ENCODE measurements at places on chromosomes 5 and 9.

GRCh38 chr9:113701774-113702755 is 174.0 kb upstream of the ZNF618 start:
- no peak for DNase-seq

DNA sequence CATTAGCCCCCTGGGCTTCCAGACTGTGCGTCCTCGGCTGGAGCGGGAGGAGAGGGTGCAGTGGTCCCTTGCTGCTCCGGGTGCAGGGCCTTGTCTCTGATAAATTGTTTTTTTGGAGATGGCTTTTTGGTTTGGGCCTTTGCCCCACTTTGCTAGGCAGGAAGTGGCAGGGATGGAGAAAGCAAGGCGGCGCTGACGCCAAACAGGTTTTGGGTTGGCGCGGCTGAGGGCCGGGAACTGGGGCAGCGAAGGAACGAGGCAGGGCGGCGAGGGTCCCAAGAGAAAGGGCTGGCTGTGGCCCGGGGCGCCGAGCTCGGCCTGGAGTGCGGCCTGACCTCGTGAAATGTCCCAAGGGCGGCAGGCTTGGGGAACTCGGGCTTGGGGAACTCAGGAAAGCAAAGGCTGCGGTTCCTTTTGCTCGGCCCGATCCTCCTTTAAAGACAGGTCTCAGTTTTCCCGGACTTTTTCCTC is 4.1 kb downstream of the LHX2 start:
- no peak for DNase-seq

DNA sequence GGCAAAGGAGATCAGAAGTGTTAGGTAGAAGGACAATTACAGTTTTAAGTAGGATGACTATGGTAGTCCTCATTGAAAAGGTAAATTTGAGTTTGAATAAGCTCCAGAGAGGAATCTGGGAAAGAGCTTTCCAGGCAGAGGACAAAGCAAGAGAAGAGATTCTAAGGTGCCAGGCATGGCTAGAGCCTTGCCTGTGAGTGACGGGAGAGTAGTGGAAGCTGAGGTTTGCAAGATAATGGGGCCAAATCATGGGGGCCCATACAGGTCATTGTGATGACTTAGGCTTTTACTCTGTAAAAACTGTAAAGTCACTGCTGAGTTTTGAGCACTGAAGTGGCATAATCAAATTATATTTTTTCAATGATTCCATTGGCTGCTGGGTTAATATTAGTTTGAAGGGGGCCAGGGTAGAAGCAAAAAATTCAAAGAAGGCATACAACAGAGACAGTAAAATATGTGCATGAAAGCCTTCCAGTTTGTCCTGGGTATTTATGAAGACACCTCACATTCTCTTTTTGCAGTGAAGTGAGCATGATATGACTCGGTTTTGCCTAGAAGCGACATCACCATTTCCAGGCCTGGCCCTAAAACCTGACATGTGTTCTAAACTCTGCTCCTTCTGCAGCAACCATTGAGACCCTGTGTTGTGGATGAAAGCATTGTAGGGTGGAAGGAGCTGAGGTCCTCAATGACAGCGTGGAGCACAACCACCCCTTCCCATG is 279.8 kb upstream of the TNC start:
- DNase-seq = no peak

- DNase-seq = no peak
These were observed 260.3 kb downstream of the ENC1 start for GRCh38 chr5:74380193-74380592.

- no peak for DNase-seq
These were observed 4.1 kb downstream of the AIF1L start for GRCh38 chr9:131100445-131100844.

DNA sequence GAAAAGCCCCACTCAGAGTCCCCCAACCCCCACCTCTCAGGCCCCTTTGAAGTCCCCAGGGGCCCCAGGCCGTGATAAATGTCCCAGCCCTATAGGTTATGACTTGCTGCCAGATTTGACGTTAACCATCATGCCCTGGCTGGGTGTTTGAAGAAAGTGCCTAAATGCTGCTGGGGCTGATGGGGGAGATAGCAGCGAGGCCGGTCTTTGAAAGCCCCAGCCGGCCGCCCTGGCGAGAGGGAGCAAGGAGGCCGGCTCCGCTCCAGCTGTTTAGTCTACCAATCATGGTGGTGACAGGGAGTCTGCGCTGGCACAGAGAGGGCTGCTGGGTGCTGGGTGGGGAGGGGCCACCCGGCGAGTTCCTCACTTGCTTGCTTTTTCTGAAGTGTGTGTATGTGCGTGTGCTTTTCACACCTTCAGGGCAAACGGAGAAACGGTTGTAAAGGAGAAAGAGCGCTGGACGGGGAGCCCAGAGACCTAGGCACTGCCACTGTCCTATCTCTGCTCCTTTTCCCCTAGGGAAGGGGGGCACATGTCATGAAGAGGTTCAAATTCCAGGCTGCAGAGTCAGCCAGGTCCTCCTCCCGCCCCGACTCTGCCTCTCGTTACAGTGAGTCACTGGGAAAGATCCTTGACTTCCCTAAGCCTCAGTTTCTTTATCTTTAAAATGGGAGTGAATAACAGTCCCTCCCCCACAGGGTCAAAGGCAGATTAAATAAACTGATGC is 126.1 kb upstream of the HAND1 start:
- no peak for DNase-seq

DNA sequence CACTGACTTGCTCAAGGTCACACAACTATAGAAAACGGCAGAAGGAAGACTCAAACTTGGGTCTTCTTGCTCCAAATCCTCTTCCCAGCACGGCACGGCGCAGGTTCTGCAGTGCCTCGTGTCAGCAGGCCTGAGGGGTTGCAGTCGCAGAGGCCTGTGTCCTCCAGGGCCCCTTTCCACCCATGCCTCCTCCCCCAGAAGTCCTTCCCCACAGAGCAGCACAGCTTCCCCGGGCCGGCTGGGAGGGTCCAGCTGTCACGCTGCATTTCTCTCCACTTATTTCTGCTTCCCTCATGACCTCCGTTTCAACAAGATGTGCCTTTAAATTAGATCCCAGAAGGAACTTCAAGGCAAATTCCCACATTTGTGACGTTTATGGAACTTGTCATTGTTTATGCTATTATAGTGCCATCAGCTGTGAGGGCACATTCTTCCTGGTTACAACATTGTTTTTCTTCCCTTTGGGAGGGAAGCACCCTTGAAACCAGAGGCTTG is 148.4 kb downstream of the C5orf15 start:
- DNase-seq = no peak

DNA sequence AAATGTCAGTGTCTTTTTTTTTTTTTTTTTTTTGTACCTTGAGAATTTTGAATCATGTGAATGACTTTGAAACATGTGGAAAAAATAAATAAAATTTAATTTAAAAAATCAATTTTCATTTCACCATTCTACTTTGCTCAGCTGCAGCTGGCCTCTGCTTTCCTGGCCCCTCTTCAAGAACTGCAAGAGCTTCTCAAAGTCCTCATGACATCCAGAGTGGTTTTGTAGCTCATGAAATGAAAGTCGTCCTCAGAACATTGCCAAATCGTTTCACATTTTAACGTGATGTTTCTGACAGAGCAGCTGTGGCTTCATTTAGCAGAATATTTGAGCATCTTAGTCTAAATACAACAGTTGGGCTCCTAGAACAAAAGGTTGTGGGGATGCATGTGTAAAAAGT is 47.9 kb upstream of the TMEM215 start:
- no peak for DNase-seq

- DNase-seq = no peak
These were observed 793.2 kb upstream of the RGMB start for GRCh38 chr5:97980291-97980690.

- no peak for DNase-seq
These were observed 35.7 kb upstream of the GNE start for GRCh38 chr9:36293918-36294317.

DNA sequence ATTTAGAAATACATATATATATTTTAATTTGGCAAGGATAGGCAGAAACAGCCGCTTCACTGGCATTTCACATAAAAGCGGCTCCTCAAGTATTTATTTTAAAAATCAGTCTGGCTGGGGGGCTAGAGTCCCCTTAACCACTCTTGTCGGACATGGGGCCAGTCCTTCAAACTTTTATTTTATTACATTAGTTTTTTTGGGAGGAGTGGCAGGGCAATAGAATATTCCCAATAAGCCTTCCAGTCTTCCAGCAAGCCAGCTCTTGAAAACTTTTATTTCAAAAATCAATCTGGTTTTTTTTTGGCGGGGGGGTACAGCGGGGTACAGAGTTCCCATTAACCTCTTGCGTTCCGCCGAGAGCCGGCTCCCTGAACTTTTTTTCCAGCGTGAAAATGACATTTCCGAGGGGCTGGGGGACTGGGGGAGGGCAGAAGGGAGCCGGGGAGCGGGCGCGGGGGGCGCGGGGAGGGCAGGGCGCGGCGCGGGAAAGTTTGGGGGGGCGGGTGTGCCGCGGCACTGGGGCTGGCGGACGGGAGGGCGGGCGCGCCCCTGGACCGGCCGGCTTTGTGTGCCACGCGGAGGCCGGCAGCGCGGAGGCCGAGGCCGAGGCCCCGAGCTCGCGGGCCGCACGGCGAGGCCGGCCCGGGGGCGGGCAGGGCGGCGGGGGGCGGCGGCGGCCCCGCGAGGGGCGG is 504 bp upstream of the ZNF618 start:
- DNase-seq = no peak

- no peak for DNase-seq
These were observed 523.9 kb downstream of the CETN3 start for GRCh38 chr5:89885670-89886069.

DNA sequence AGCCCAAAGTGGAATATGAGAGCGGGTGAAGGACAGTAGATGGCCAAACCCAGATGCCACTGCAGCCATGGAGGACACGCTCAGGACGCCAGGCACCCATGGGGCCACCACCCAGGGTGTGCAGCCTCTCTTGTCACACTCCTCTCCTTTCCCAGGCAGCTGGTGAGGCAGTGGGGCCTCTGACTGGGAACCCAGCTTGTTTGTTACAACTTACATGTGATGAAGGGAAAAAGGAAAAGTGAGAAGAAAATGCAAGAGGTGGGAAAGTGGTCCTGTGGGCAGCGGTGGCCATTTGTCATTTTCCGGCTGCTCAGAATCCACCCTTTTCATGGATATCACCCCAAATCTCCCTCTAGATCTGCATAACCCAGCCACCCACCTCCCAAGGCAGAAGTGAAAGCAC is 62.7 kb upstream of the UNC5A start:
- no peak for DNase-seq

DNA sequence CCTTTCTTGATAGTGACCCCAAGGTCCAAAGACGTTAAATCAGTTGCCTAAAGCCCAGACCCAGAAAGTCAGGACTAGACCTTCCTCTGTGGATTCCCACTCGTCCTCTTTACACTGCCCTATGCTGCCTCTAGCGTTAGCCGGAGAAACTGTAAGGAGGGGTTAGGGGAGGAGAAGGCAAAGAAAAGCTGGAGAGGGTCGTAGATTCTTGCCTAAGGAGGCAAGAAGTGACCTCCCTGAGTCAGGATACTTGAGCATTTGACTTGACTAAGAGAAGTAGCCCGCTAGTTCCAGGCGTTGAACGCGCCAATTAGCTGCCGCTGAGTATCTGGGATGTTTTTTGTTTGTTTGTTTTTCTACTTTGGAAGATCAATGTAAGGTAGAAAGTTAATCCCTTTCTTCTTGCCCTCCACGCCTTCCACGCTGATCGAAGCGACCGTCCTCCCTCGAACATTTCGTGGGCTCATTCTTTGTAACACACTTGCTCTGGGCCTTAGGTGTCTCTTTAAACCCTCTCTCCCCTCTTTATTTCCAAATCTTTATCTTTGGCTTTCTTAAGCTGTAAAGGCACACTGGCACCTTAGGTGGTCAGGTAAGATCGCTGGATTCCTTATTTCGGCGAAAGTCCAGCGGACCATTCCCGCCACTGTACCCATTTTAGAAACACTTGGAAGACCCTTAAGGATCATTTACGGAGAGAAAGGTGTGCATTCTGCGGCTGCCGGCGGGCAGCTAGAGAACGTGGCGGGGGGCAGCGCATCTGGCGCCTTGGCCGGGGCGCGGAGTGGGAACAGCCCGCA is 5.1 kb upstream of the RGMB start:
- no peak for DNase-seq

GRCh38 chr9:95626885-95627558 is 110.3 kb upstream of the PTCH1 start:
- no peak for DNase-seq

DNA sequence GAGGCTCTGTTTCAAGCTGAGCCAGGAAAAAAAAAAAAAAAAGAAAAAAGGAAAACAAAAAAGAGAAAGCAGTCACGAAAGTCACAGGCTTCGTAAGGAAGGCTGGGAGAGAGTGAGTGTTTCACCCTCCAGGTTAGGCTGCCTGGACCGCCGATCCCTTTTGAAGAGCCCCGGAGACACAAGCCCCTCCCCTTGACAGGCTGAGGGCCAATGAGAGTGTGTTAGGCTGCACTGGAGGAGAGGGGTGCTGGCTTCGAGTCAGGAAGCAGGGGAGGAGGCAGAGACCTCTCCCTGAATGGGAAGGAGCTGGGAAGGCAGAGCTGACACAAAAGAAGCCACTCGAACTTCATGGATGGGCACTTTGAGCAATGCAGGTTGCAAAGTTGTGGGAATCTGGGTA is at the start of gene NMUR2:
Gene NMUR2 (minus strand): TSS at position 135 of the 400 bp plus-strand sequence. CDS start 166 bp downstream, outside the sequence.
- no peak for DNase-seq

- peak; percentile 47 for DNase-seq
These were observed 52.5 kb downstream of the JADE2 start for GRCh38 chr5:134577796-134578577.

DNA sequence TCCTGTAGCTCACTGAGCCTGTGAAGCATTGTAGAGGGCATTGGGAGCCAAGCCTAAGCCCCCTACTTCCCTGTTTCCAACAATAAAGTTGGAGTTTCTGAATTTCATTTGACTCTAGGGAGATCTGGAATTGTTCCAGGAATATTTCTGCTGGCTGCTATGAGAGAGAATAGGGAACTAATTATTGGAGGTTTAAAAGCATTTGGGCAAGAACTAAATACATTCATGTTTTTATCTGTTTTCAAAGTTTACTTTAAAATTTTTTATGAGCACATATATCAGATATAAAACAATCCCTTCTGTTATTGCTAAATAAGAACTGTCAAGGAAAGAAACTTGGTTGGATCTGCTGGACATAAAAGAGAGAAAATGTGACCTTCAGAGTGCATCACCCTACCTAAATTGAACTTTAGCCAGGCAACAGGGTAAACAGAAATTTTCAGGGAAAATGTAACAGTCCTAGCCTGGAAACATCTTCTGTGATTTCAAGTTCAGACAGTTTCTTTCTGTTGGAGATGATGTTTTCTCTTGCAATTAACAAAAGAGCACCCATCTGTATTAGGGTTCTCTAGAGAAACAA is 19.3 kb upstream of the LECT2 start:
- DNase-seq = no peak

GRCh38 chr9:136424750-136425362 is 14.4 kb downstream of the PMPCA start:
- DNase-seq = no peak

GRCh38 chr5:50886657-50887345 is 220.4 kb downstream of the PARP8 start:
- DNase-seq = no peak
